NCI-H774 (cell line): ENCODE measurements at places on chromosomes 7 and 10.

DNA sequence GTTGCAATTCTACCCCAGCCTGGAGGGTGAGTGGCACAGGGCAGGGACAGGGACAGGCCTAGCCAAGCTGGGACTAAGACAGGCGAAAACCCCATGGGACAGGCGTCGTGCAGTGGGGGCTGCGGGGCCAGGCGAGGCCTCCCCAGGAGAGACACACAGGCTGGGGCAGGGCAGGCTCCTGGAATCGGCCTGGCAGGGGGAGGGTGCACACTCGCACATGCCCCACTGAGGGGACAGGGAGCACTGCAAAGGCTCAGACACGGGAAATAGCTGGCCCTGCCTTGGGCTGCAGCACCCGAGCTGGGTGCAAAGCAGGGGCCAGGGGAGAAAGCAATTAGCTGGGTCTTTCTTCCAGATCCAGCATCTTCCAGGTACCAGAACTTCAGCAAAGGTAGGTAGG lies 10.4 kb downstream of the LAT2 start:
- no peak for DNase-seq

- no peak for DNase-seq
Observed at GRCh38 chr7:106779877-106780276, 85.2 kb upstream of the PIK3CG start.

GRCh38 chr10:20988357-20988983 lies 91.4 kb upstream of the NEBL start:
- no peak for DNase-seq

DNA sequence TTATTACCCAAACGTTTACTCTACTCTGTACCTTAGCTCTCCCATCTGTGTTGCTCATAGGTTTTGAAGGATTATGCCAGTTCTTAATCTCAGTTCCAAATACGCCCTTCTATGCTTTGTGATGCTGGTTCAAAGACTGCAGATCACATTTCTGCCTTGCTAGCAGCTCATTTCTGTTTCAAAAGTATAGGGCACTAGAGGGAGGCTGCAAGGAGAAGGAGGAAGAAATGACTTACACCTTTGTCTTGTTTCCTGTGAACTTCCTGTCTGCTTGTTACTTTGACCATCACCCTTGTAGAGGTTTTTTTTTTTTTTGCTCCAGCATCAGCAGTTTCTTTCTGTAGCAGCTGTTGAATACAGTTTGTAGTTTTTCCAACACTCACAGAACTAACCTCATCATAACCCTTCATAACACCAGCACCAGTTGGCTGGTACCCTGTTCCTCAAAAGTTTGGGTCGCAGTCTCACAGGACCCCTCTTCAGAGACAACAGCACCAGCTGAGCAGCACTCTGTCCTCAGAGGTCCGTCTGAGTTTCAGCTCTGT lies 16.5 kb downstream of the SLK start:
- DNase-seq = no peak

GRCh38 chr7:29328045-29328444 lies 133.5 kb downstream of the CHN2 start:
- no peak for DNase-seq

DNA sequence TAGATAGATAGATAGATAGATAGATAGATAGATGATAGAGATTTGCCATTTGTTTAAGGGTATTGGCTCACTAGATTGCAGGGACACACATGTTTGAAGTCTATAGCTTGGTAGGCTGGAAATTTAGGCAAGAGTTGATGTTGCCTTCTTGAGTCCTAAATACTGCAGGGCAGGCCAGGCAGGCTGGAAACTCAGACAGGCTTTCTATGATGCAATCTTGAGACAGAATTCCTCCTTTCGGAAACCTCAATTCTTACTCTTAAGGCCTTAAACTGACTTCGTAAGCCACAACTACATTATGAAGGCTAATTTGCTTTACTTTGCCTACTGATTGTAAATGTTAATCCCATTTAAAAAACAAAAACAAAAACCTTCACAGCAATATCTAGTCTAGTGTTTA lies 322.9 kb upstream of the AKR1E2 start:
- no peak for DNase-seq

DNA sequence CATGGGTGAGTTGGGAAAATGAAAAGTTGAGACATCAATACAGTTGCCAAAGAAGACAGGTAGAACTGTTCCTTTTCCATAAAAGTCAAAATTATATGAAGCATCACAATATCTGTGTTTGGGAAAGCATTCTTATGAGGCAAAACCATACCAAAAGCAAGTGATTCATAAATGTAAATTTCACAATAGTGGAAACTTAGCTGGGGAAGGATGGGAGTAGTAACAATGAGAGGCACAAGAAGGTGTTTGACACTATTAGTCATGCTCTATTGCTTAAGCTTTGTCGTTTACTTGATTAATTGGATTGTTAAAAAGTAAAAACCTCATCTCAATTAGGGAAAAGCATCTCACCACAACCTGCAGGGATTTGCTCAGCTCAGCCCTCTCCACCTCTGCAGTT lies 240.2 kb downstream of the C7orf25 start:
- no peak for DNase-seq

DNA sequence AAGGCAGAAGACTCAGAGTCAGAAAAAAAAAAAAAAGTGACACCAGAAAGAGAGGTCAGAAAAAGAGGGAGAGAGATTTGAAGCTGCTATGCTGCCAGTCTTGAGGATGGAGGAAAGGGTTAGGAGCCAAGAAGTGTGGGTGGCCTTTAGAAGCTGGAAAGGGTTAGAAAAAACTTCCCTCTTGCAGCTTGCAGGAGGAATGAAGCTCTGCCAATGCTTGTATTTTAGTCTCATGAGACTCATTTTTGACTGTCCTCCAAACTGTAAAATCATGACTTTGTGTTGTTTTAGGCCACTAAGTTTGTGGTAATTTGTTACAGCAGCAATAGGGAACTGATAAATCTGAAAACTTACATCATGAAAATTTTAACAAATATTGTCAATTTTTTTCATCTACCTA lies 127.7 kb upstream of the NOBOX start:
- no peak for DNase-seq

- DNase-seq = no peak
Observed at GRCh38 chr10:81109200-81109752, 571.6 kb downstream of the SH2D4B start.

- DNase-seq = no peak
Observed at GRCh38 chr10:7302392-7302906, 108.4 kb downstream of the SFMBT2 start.

GRCh38 chr10:29785701-29786100 lies 150.9 kb upstream of the SVIL start:
- no peak for DNase-seq

GRCh38 chr10:98855403-98856189 lies 380.1 kb downstream of the HPSE2 start:
- DNase-seq = no peak

GRCh38 chr10:91200314-91201212 lies 19.9 kb upstream of the PCGF5 start:
- DNase-seq = no peak
